ENCODE measurements at places on chromosomes 4 and X.
A peak's percentile ranks its signal among the peaks of the same experiment; 100 is the strongest.

GRCh38 chr4:157824021-157824420 lies 348.8 kb downstream of the GASK1B start:
- DNase-seq = no peak

DNA sequence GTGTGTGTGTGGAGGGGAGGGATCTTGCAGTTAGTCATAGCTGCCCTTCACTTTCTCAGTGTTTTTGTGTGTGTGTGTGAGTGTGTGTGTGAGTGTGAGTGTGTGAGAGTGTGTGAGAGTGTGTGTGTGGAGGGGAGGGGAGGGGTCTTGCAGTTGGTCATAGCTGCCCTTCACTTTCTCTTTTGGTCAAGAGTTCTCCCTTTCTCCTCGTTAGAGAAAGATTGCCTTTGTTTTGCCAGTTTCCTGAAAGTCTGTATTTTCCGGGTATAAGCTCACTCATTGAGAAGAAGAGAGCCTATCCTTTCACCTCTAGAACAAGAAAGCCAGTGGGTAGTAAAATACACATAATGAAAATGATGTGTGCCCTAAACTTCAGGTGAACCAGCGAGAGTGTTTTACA lies 75.2 kb upstream of the ENPP6 start:
- DNase-seq = no peak

DNA sequence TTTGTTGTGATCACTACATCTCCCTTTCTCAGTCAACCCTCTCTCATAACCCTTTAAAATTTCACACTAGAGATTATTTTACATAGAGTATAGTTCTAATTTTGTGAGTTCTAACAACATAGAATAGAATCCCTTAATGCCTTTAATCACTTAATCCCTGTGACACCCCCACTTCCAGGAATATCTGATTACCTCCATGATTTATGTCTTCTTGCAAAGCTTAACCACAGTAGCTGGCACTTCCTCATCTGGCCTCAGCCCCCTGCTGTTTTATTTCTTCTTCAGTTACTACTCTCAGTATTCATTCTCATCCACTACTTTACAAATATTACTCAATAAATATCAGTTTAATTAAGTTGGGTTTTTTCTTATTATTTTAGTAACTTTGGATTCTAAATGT lies 340.9 kb downstream of the CENPC start:
- DNase-seq = no peak

DNA sequence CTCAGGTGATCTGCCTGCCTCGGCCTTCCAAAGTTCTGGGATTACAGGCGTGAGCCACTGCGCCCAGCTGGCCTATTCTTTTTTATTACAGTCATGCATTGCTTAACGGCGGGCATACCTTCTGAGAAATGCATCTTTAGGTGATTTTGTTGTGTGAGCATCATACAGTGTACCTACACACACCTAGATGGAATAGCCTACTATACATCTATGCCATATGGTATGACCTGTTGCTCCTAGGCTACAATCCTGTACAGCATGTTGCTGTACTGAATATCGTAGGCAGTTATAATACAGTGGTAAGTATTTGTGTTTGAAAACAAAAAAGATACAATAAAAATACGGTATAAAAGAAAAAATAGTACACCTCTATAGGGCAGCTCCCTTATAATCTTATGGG lies 6.0 kb downstream of the STAG2 start:
- no peak for DNase-seq

- no peak for DNase-seq
Measured at GRCh38 chr4:144658903-144659302, 12.9 kb downstream of the HHIP start.

DNA sequence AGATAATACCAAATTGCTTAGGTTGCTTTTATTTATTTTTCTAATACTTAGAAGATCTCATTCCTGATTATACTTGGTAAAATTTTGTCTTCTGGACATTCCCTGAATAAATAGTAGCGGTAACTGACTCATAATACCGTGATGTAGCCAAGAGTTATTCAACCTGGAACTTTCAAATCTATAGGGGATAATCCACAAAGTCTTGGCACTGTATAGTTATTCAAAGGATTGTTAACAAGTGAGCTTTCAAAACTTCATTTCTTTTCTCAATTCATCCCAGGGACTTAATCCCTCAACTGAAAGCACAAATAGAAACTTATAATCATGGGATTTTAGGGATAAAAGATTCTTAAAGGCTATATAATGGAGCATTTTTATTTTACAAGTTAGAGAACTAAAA lies 1383.3 kb downstream of the FAM133A start:
- no peak for DNase-seq

DNA sequence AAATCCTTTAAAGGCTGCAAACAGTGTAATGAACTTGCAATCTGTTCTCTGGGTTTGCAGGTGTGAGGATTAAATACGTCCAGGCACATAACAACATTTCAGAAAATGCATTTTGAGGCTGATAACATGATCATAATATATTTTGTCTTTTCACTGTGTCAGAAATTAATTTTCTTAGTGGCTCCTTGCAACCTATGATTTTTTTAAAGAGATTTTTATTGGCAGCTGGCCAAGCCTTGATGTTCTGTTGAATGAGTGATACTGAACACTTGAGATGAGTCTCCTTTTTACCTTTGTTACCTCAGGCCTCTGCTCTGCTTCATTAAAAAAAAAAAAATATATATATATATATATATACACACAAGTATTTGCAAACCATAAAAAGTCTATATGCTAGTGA lies 68.2 kb upstream of the TENM3 start:
- DNase-seq = no peak

- no peak for DNase-seq
Measured at GRCh38 chr4:82031376-82031927, 342.3 kb downstream of the HNRNPD start.

- peak; percentile 35 for DNase-seq
Measured at GRCh38 chr4:123564758-123565346, 168.3 kb downstream of the SPRY1 start.

DNA sequence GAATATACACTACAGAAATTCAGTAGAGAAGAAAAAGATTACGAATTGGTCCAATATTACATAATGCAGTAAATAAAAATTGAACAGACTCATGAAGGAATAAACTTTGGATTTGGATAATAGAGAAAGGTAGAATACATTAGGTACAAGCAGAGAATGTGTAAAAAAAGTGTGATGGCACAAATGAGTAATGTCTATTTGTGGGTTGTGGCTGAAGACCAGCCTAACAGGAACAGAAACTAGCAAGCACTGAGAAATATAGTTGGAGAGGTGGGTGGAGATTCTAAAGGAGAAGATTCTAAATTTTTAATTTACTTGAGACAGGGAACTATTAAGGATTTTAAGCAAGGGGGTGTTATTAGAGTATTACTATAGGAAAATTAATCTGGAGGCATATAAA lies 15.2 kb upstream of the CLOCK start:
- peak; percentile 34 for DNase-seq

- no peak for DNase-seq
Measured at GRCh38 chr4:174996079-174996478, 77.9 kb downstream of the ADAM29 start.

DNA sequence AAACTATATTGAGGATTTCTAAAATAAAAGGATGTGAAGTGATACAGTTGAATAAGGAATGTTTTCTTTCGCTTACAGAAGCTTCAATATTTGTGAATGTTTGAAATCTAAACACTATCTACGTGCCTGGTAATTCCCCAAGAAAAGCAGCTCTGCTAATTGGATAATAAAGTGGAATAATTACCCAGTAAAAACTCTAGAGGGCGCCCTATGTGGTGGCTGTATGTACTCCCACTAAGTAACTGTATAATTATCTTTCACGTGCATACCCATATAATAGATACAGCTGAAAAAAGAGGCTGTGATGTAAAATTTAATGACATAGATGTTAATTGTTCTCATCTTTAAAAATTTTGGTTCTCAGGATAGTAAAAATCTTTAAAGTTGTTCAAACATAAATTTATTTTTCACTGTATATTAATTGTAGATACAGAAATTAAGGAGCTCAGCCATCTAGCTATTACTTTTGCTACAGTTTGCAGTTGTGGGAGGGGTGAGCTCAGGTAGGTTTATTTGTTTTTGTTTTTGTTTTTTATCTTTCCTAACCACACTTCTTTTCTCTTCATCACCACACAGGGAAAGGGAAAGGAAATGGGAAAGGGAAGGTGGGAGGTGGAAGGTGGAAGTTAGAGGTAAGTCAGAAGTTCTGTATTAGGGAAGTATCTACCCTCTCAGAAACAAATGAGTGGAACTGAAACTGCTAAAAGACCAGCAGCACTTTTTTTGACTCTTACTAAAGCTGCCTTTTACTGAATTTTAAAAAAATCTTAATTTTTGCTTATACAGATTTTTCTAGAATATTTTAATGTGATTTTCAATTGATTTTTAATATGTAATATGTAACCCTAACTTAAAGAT lies 151.7 kb upstream of the RPS6KA6 start:
- peak; percentile 14 for DNase-seq

GRCh38 chr4:125011646-125012045 lies 299.1 kb upstream of the ANKRD50 start:
- DNase-seq = no peak

GRCh38 chrX:41686788-41687187 lies 2.0 kb upstream of the GPR34 start:
- peak; percentile 15 for DNase-seq

- DNase-seq = no peak
Measured at GRCh38 chr4:6055030-6055429, 36.8 kb upstream of the C4orf50 start.

- DNase-seq = peak; percentile 46
Measured at GRCh38 chr4:83535520-83536361, at the start of gene GPAT3. Gene GPAT3 (plus strand): TSS chr4:83536108. CDS start chr4:83536623, 515 bp downstream.

GRCh38 chrX:22310779-22311178 lies 38.1 kb downstream of the CBLL2 start:
- no peak for DNase-seq
